ENCODE measurements at places on chromosomes 12 and 14.

DNA sequence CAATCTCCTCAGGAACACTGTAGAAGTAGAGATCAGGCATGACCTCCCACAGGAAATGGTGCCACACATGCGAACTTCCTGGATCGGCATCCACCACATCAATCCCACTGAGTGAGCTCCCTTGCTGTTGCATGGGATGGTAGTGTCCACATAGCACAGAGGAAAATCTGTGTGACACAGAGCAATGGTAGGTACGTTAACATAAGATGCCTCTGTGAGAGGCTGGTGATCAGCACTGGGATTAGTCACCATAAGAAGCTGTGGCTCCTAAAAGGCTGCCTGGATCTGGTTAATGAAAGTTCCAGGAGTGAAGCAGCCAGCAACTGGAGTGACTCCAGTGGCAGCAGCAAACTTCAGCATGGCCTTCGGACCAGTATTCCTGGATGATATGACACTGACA, 21.8 kb downstream of the WDHD1 start:
- DNase-seq = no peak

DNA sequence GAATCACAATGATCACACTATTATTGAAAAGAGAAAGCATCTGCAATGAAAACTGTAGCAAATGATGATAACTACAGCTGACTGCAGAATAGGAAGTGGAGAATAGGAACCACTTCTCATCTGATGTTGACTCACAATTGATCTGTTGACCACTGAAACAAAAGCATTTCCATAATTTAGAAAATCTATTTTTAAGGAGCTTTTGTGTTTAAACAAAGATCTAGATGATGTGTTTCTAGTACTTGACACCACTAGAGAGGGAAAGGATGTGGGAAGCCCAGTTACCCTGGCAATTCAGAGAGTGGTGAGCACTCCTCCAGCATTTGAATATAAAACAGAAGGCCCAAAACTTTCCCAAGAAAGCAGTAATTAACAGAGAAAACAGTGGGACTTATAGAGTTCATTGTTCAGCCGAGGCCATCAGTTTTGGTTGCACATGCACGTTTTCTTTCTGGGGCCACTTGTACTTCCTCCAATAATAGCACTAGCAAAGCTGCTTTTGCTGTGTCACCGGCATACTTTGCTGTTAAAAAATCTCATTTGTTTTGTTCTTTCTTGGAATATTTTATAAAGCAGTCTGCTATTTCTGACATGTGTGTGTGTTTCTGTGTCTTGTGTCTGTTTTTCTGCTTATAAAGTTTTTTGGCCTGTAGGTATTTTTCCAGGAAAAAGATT, 76.1 kb upstream of the HECTD1 start:
- DNase-seq = no peak

DNA sequence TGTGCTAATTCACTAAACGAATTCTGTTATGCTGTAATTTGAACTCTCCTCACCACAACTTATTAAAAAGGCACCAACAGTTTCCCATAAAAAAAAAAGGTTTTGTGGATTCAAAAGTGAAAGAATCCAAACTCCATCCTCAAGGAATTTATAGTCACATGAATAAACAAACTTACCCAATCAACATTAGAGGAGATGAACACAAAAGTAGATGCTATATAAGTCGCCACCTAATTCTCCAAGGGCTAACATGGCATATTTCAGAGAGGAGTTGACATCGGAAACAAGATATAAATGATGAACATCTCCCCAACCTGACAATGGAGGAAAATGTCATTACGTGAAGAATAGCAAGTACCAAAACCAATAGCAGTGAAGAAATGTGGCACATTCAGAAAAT, 265.5 kb upstream of the PRKD1 start:
- DNase-seq = no peak

DNA sequence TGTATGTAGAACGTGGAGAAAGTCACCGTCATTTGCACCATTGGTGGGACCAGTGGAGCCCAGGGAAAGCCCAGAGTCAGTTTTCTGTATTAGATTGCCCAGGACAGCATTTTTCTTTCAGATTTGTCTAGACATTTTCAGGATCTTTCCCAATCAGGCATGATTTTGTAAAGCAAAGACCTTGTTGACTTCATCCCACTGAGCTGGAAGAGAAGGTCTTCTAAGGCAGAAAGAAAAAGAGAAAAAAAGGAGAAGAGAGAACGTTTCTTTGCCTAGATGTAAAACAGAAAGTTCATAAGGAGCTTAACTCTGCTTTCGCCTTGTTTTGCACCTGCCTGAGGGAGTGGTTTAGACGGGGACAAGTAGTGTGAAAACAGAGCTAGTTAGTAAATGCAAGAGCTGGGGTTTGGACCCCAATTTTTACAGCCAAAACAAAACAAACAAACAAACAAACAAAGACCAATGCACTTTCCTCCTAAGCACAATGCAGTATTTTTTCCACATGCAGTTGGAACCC, 273.1 kb downstream of the ZFP36L1 start:
- DNase-seq = no peak

DNA sequence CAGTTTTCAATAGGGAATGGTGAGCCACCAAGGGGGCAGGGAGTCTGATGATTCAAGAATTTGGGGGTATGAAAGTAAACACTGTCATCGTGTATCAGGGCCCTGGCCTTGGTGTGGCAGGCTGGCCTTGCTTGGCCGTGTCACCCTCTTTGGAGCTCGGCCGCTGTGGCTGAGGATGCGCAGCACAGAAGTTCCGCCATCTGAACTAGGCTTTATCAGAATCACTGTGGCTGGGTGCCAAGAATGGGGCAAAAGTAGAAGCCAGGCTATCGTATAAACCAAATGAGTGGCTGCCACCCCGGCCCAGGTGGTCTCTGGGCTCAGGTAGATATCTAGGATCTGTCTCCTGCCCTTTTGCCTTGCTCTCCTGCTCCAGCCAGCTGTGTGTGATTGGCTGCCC, 137.4 kb downstream of the PAPOLA start:
- DNase-seq = no peak

GRCh38 chr12:67988601-67989021, 636 bp upstream of the IFNG-AS1 start:
- DNase-seq = no peak

GRCh38 chr12:80551897-80552296, 107.9 kb downstream of the PTPRQ start:
- DNase-seq = peak; percentile 98

DNA sequence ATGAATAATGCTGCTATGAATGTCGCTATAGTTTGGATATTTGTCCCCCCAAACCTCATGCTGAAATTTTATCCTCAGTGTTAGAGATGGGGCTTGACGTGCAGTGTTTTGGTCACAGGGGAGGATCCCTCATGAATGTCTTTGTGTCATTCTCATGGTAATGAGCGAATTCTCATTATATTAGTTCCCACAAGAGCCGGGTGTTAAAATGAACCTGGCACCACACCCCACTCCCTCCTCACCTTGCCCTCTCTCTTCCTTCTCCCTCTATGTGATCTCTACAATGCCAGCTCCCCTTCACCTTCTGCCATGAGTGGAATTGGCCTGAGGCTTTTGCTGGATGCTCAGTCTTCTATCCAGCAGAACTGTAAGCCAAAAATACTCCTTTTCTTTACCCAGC, 37.5 kb upstream of the YAF2 start:
- DNase-seq = no peak

GRCh38 chr14:67343601-67344230, 15.9 kb downstream of the ATP6V1D start:
- DNase-seq = peak; percentile 35

GRCh38 chr12:68476794-68477193, 133.9 kb upstream of the RAP1B start:
- no peak for DNase-seq

DNA sequence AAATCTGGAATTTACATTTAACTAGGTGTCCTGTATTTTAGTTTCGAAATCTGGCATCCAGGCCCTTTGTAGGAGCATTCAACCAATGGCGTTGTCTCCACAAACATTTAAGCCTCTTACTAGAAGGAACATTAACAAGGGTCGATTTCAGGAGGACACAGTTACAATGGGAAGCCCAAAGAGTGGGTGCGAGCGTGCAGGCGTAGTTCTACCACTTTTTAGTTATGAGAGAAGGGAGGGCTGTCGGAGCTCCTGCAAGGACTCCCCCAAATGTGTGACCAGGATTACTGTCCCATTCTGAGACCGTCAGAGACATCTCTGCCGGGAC, 365 bp upstream of the ABHD4 start:
- no peak for DNase-seq

- DNase-seq = peak; percentile 59
Measured at GRCh38 chr12:95004610-95005009, 1.1 kb upstream of the NDUFA12 start.

- DNase-seq = no peak
Measured at GRCh38 chr12:30880061-30880460, 46.5 kb upstream of the TSPAN11 start.

- peak; percentile 50 for DNase-seq
Measured at GRCh38 chr12:103751600-103751999, 89.4 kb downstream of the NT5DC3 start.

GRCh38 chr12:9123781-9124382, 8.2 kb upstream of the A2M start:
- no peak for DNase-seq

DNA sequence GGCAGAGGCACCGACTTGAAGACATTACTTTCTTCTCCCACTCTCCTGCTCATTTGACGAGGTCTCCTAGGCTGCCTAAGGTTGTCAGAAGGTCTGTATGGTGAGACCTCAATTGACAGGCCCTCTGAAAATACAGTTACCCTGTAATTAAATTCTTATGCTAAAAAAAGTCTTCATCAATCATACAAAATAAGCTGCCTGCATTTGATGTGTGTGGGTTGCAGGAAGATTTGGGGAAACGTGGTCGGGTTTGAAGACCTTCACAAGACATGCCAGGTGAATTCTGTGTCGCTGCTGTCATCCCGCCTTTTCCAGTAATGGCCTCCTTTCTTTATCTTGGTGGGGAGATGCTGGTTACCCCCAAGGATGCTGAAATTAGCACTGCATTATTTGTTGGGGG, 299.4 kb downstream of the CACNA1C start:
- DNase-seq = no peak

GRCh38 chr14:73026243-73026844, 562 bp downstream of the ZFYVE1 start:
- no peak for DNase-seq

GRCh38 chr12:132483612-132484011, 6.3 kb upstream of the FBRSL1 start:
- no peak for DNase-seq

- DNase-seq = no peak
Measured at GRCh38 chr12:104630230-104630670, 173.5 kb downstream of the CHST11 start.

DNA sequence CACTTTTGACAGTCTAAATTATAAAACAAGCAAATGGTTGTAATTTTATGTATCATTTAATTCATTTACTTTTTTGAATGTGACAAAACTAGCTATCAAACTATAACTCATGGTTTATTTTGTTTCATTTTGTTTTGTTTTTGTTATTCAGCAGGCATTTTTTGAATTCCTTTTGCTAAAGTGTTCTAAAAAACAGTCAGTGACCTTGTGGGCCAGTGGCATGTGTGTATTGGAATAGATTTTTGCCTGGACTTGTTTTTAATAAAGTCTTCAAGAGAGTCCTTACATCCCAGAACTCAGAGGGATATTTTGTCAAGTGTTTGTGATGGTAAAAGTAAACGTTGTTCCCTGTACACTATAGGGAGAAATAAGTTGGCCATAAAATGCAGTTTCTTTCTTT, 369.7 kb upstream of the SYT1 start:
- DNase-seq = peak; percentile 3

DNA sequence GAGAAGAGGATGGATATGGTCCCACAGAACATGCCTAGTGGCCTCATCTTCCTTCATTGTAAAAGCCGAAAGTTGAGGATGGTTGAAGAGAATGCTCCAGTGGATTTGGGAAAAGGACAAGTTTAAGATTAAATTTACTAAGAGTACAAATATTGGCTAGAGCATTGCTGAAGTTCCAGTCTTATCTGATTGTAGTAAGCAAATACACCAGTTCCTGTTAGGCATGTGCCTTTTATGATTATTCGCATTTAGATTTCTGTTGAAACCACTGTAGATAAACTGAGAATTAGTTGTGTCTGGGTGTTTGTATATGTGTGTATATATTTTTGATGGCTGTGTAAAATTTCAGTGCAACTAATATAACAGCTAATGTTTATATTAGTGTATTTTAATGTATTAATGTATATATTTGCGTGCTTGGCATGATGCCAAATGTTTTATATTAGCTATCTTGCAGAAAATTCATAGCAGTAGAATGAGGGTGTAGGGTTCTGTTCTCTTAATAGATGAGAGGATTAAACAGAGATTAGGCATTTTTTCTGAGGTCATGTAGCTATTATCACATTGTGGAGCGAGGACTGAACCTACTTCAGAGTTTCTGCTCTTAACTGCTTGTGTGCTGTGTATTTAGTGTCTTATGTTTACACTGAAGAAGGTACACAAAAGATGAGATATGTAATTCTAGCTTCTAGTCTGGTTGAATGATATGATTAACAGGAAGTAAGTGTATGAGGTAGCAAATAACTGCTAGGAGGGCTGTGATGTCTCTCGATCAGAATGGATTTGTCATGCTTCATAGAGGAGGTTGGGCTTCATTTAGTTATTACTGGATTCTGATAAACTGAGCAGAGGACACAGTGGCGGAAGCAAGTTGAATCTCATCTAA, 21.1 kb downstream of the FKBP3 start:
- DNase-seq = peak; percentile 19

DNA sequence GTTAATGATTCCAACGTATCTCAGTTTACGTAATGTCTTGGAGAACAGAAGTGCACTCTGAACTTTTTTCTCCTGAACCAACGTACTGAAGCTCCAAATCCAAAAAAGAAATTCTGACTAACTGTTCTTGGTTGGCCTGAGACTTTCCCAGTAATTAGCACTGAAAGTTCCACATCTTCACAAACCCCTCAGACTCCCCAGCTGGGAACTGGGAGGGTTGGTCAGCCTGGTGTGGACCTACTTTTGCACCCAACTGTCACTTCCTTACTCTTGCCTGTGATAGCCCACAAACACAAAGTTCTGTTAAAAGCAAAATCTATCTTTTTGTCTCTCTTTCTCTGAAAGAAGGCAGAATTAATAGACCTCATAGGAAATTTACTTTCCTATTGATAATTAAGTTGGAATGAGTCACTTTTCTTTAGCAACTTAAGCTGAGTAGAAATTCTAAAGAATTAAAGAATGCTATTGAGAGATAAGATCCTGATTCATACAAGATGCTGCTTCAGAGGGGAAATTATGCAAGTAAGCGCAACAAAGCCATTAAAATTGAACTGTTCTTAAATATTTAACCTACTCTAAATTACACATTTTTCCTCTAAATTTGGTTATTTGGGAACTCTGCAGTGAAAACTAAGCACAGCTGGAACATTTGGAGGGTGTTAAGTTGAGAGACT, 155.0 kb downstream of the EPS8 start:
- peak; percentile 61 for DNase-seq

All from fibroblast of mammary gland (primary cell).